Left kidney (tissue), 8 donors: ENCODE measurements at places on chromosomes 3 and 15. TPM values are rescaled to one million over a fixed set of nuclear protein-coding genes. Genes with fewer than 3 reads are reported as not detected.

DNA sequence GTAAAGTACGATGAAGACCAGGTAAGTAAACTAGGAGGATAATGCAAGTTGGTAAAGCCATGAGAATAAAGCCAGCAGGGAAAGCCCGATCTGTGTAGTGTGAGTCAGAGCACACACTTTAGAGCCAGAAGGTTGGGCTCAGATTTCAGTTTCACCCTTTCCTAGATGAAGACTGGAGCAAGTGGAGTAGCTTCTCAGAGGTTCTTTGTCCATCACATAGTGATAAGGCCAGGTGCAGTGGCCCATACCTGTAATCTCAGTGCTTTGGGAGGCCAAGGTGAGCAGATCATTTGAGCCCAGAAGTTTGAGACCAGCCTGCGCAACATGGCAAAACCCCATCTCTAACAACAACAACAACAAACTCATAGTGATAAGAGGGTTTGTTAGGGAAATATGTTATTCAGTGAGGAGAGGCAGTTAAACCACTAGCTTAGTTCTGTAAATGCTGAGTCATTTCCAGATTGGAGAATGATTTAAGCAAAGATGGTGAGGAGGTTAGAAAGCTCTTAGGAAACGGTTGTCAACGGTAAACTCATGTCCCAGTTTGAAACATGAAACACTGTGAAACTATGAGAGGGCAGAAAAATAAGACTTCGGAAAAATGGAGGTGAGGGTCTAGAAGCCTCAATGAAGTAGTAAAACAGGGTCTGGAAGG is 39.0 kb downstream of the IL12A start:
- DNase-seq, result no peak

DNA sequence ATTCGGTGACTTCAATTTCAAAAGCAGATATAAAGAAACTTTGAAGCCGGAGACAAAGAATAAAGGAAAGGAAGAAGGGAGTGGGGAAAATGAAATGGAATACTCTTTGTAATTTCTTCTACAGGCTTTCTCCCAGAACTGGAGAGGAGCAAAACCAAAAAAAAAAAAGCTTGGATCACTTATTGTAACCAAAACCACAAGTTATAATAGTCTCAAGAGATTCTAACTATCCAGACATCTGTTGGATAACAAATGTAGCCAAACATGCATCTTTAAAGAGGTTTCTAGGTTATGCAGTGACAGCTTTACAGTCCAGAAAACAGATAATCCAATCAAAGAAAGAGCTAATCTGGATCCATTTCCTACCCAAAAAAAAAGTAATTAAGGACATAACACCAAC is 36.2 kb downstream of the VGLL3 start:
- no peak for DNase-seq

DNA sequence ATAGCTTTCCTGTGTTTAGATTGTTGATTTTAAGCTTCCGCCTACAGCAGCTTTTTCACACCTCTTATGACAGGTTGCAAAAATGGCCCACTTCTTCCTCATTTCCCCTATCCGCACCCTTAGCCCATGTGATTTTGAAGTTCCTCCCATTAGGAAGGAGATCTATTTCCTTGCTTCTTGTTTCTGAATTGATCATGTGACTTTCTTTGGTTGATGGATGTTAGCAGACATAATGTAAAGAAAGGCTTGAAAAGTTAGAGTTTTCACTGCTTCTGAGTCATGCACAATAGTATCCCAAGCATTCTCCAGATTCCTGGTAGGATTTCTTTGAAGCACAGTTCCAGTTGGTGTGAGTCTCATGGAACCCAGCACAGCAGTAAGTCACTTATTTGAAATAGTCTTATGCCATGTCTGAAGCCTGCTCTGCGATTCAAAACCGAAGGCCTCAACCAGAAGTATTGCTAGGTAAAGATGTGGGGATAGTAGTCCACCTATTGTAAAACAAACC is 76.6 kb downstream of the EDEM1 start:
- DNase-seq, result no peak

NANOGP8 gene
- 0.76 TPM for polyA plus RNA-seq

SYNPR gene
- polyA plus RNA-seq, result not detected

ENTPD3 gene
- polyA plus RNA-seq, result 2.9 TPM
